SK-MEL-5 (cell line): ENCODE measurements at places on chromosomes 16 and 17. TPM values are rescaled to one million over a fixed set of nuclear protein-coding genes. Genes with fewer than 3 reads are reported as not detected.

The KRTAP4-5 gene
- total RNA-seq, result not detected in 2 replicates

DNA sequence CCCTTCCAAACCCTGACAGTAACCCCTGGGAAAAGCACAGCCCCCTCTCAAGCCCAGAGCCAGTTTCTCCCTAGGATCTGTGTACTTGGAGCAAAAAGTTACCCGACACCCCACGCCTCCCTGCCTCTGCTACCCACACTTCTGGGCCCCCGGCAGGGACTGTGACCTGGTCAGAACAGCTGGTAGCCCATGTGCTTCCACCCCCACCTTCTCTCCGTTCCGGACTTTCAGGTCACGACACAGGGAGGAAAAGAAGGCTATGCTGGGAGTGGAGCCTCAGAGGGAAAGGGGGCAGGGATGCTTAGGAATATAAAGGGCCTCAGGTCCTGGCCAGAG lies 6.4 kb downstream of the PPY start:
- DNase-seq, result no peak

GRCh38 chr17:30996486-30996885 lies 25.6 kb downstream of the RNF135 start:
- no peak for DNase-seq

The DRC3 gene
- 1.1 and 1.2 TPM in 2 replicates for total RNA-seq

The BCAR1 gene
- total RNA-seq, result 12.4 and 16.5 TPM in 2 replicates

DNA sequence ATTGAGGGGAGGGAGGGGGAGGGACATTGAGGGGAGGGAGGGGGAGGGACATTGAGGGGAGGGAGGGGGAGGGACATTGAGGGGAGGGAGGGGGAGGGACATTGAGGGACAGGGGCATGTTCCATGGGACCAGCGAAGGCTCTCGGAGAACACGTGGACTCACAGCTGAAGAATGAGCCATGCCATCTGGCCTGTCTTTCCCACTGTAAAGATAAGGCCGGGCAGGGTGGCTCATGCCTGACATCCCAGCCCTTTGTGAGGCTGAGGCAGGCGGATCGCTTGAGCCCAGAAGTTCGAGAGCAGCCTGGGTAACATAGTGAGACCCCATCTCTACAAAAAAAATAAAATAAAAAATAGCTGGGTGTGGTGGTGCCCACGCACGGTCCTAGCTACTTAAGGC lies 32.5 kb downstream of the RPH3AL start:
- no peak for DNase-seq

DNA sequence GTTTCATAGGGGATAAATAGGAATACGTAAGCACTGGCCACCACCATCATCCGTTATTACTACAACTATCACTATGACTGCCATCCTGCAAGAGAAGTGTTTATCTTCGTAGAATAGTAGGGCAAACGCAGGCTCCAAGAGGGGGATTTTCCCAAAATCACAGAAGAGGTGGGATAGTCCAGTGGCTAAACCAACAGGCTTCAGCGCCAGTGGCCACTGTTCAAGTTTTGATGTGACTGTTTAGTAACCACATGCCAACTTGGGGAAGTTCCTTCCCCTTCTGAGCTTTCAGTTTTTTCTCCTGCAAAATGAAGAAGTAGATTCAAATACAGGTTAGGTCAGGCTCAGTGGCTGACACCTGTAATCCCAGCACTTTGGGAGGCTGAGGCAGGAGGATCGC lies 60.7 kb upstream of the GRIN2A start:
- DNase-seq, result no peak

The OR1D2 gene
- total RNA-seq, result not detected in 2 replicates

- no peak for DNase-seq
Observed at GRCh38 chr16:57268804-57269800, 15.4 kb downstream of the PLLP start.

The C16orf46 gene
- 0.11 and 0.82 TPM in 2 replicates for total RNA-seq

DNA sequence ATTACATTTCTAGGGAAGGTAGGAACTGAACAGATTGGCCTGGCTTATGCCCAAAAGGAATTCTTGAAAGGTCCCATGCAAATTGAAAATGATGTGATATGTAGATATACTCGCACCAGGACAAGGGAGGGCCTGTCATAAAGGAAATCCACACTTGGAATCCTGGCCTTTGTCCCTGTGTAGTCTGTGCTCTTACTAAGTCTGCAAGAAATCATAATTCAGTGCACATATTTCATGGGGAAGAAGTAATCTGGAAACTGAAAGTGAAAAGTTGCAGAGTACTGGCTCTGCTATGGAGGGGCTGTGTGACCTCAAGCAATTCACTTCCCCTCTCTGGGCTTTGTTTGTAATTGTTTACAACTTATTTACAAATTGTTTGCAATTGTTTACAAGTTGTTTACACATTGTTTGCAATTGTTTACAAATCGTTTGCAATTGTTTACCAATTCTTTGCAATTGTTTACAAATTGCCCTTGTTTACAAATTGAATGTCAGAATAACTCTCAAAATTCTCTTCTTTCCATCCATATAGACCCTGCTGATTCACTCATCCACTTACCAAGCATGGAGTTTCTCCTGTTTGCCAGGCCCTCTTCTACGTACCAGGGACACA lies 12.9 kb downstream of the SCNN1G start:
- DNase-seq, result no peak

The XYLT2 gene
- 31.7 and 34.2 TPM in 2 replicates for total RNA-seq

GRCh38 chr17:15091825-15092224 lies 173.3 kb downstream of the PMP22 start:
- DNase-seq, result peak; percentile 25

The GPR179 gene
- total RNA-seq, result 0.05 and 0.11 TPM in 2 replicates

GRCh38 chr17:80063830-80064585 lies 27.6 kb downstream of the CCDC40 start:
- no peak for DNase-seq

DNA sequence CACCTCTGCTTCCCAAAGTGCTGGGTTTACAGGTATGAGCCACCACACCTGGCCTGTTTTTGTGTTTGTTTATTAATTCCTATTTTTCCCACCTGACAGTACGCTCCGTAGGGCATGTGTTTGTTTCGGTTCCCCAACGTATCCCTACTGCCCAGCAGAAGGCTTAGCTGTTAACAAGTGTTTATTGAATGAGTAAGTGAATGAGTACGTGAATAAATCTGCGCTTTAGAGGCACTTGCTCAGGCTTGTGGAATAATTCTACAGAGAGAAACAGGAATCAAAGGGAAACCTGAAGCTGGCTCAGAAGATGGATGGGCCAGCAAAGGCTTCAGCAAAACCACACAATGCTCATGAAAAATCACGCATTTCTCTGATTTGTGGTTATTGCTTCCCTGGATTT lies 647.9 kb downstream of the MAF start:
- DNase-seq, result no peak

DNA sequence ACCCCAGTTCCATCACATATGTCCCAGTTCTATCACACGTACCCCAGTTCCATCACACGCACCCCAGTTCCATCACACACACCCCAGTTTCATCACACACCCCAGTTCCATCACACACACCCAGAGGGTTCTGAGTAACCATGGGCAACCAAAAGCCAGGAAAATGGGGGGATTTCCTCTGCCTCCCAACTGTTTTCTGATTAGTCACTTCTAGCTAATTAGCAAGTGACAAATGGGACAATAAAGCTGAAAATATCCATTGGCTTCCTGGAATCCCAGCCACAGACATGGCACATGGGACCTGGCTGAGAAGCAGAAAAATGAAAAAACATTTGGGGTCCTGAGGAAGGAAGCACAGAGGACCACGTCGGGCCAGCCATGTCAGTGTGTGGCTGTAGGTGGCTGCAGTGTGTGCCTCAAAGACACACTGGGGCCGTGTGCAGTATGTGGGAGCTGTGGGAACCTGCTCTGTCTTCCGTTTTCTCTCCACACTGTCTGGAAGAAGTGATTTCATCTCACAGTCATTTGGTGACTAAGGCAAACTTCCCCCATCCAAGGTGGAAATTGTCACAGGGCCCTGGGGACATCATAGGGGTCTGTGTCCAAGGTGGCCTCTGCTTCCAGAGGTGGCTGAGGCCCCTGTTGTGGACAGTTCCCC lies 106.7 kb downstream of the CMIP start:
- no peak for DNase-seq

GRCh38 chr16:72621651-72622050 lies 426.3 kb downstream of the ZFHX3 start:
- no peak for DNase-seq

DNA sequence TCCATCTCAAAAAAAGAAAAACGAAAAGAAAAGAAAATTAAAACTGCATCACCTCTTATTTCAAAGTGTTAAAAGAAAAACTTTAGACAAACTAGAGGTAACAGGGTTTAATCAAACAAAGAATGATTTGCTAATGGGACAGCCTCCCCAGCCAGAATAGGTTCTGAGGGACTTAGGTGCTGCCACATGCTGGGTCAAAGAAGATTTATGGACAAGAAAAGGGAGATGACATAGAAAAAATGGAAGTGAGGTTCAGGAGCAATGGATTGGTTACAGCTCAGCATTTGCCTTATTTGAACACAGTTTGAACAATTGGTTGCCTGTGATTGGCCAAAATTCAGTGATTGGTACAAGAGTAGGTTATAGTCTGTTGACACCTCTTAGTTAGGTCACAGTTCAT lies 21.1 kb downstream of the TMC5 start:
- DNase-seq, result no peak

The TPSD1 gene
- not detected in 2 replicates for total RNA-seq

DNA sequence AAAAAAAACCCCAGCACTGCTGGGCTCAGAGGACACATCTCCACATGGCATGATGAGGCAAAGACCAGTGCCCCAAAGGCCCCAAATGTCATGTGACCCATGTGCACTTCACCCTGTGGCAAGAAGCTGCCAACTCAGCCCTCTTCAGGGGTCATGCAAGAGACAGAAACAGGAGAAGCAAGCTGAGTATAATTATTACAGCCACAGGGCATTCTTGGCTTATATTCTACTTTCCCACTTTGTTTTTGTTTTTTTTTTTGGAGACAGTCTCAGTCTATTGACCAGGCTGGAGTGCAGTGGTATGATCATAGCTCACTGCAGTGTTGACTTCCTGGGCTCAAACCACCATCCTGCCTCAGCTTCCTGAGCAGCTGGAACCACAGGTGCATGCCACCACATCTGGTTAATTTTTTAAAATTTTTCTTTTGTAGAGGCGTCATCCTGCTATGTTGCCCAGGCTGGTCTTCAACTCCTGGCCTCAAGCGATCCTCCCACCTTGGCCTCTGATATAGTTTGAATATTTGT lies 32.7 kb upstream of the LITAF start:
- DNase-seq, result peak; percentile 58

DNA sequence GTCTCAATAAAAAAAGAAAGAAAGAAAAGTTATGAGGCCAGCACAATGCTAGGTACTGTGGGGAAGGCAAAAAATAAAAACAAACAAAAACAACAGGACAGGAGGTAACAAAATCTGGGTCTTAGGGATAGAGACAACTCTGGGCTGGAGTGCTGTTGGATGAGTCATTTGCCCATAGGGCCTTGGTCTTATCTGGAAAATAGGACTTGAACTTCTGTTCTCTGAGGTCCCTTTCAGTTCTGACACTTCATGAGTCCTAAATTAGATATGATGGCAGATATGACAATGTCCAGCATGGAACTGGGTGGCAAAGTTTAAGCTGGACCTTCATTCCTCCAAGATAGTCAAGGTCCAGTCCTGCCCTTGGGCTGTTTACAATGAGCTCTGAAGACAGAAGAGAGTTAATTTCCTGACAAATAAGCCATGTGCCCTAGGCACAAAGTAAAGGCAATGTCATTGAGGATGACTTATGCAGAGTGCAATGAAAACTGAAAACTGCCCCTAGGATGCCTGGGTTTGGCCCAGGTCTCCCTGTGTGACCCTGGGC lies 8.9 kb upstream of the HDAC5 start:
- DNase-seq, result peak; percentile 18

- DNase-seq, result no peak
Observed at GRCh38 chr17:30401097-30401496, 22.4 kb downstream of the CPD start.

DNA sequence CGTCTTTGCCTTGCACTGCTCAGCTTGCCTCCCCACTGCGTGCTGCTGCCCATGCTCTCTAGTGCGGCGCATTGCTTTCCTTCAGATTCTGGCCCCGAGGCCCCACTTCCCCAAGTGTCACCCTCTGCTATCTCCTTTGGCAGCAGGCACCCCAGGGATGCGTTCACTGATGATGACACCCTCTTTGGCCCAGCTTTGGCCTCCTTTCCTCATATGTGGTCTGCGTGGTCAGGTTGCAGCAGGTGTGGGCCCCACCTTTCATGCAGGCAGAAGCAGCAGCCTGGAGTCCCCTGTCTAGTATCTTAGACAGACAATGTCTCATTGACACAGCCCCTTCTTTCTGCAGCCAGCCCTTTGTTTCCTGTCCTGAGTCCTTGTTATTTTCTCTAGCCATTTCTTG lies 4.8 kb upstream of the CCL3 start:
- DNase-seq, result no peak

DNA sequence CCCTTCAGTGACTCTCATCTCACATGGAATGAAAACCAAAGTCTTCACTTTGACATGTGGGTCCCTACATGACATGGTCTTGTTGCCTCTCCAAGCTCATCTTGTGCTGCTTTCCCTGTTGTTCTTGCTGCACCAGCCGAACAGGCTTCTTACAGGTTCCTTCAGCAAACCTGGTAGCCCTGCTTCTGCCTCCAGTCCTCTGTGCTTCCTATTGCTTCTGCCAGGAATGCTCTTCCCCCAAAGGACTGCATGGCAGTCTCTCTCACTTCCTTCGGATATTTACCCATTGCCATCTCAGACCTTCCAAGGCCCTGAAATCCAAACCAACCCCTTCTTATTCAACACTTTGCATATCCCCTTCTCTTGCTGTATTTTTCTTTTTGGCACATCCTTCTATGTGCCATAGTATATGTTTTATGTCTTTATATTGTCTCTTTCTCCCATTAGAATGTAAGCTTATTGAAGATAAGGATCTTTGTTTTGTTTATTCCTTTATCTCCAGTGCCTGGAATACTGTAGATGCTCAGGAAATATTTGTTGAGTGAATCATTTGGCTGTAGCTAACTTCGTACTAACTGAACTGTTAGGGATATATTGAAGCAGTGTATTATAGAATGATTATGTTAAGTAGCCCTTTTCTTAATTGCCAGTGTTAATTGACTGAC lies 57.9 kb upstream of the SLC12A3 start:
- DNase-seq, result no peak

The TEKT1 gene
- total RNA-seq, result not detected in 2 replicates

DNA sequence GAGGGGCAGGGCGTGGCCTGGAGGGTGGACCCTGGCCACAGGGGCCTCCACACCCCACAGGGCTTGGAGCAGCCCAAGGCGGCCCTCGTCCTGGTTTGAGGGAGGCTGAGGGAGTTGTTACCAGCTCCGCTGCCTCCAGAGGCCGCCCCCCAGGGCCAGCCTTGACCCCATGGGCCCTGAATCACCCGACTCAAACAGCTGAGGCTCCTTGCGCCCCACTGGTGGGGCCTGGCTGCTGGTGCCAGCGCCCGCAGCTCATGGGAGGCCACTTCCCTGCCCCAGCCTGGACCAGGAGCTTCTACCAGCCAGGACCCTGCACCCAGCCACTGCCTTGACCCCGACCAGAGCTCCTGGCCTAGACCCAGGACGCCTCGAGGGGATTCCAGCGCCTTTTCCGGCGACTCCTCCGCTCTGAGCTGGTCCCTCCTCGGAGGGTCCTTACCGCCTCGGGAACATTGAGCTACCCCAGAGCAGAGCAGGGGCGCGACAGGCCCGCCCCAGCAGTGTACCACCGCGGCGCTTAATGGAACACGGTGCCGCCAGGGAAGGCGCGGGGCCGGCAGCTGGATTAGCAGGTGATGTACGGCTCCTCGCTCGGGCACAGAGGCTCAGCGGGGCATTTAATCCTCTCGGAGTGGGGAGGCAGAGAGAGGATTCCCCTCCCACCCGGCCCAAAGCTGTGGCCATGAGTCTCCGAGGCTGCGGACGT lies 37.2 kb downstream of the GSE1 start:
- no peak for DNase-seq

The HLF gene
- 0.24 and 1.8 TPM in 2 replicates for total RNA-seq

GRCh38 chr16:19886073-19886941 lies 1.7 kb upstream of the GPRC5B start:
- peak; percentile 87 for DNase-seq
